ENCODE measurements at places on chromosomes 11 and 22. TPM values are rescaled to one million over a fixed set of nuclear protein-coding genes. Genes with fewer than 3 reads are reported as not detected.
A peak's percentile ranks its signal among the peaks of the same experiment; 100 is the strongest.

DNA sequence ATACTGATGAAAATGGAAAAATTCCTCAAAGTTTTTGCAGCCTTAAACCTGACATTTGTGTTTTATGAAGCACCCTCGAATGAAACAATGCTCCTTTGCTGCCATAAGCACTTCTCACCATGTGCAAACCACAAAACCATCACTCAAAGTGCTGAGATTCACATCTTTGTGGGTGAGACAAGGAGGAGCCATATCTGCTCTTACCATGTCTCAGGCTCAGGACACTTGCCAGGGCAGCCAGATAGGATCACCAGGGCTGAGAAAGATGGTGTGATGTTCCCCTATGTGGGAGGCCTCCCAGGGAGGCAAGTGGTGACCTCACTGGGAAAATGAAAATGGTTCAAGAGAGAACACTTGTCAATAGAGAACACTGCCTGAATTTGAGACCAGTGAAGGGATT is 120.4 kb downstream of the CCDC34 start:
- peak; percentile 37 for DNase-seq

DNA sequence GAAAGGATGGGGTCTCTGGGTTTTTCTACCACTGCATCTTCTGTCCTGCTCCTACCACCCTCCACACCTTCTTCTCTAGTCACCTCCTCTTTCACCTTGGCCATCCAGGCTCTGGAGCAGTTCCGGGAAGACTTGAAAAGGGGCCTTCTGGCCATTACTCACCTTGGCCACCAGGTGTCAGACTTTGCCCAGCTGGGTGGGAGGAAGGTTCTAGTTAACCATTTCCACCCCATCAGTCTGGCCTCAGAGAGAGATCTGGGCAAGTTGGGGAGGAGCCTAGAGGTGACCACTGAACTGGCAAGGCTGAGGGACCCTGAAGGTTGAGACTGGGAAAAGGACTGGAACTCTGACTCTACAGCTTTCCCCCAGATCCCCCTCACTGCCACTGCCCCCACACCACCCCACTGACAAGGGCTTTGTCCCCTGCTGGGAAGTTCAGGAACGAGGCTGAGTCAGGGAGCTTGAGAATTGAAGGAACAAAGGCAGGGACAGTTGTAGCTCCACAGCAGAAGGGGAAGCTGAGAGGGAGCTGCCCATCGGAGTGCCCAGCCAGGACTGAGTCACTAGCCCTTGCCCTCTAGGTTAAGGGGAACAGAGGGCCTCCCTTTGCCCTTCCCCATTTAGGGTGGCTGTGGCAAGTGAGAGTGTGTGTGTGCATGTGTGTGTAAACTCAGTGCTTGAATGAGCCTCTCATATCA is 3.7 kb upstream of the POLD4 start:
- DNase-seq: peak; percentile 76

GRCh38 chr11:15988016-15988550 is 368.3 kb downstream of the SOX6 start:
- DNase-seq: no peak

DNA sequence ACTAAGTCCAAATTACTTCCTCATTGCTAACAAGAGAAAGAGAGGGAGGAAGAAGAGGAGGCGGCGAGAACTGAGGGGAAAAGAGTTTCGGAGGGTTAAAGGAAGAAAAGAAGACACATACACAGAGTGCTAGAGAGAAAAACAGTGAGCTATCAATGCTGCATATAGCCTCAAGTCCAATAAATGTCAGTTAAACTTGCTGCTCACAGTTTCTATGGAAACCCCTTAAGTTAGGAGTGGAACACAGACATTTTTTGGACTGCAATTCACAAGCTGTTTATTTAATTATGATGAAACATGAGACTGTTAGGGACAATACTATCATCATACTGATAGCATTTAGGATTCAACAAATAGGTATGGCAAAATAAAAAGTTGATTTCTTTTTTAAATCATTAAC is 1320.4 kb downstream of the LRRC4C start:
- no peak for DNase-seq

The ENTHD1 gene
- not detected for total RNA-seq

- no peak for DNase-seq
These were observed 528.6 kb downstream of the BRD1 start for GRCh38 chr22:49298834-49299750.

Measured in HFFc6 (cell line).